ENCODE measurements at places on chromosomes 3 and 15.

DNA sequence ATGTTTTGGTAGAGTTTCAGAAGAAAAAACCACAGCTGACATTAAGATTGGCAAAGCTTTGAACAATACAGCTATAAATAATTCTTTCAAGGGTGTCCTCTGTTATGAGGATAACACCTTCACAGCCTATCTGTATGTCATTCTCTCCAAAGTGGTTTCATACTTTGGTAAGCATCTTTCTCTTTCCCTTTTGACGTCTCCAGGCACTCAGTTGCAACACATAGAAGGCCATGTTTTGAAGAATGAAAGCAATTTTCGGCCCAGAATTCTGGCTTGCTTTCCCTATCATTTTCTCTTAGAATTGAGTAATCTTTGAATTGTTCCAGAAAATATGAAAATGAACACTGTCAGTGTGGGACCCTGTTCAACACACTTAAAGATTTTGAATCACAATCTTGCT is 200.0 kb upstream of the CBLB start:
- no peak for DNase-seq

DNA sequence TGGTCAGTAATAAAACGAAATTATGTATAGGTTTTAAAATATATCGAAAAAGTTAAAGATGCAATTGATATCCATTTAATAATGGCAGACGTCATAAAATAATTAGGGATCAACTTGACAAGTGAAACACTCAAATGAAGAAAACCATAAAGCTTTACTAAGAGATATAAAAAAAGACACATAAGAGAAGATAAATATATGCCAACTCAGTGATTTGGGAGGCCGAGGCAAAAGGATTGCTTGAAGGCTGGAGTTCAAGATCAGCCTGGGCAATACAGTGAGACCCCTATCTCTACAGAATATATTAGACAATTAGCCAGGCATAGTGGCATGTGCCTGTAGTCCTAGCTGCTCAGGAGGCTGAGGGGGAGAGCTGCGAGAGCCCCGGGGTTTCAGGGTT is 190.5 kb downstream of the SV2B start:
- no peak for DNase-seq

DNA sequence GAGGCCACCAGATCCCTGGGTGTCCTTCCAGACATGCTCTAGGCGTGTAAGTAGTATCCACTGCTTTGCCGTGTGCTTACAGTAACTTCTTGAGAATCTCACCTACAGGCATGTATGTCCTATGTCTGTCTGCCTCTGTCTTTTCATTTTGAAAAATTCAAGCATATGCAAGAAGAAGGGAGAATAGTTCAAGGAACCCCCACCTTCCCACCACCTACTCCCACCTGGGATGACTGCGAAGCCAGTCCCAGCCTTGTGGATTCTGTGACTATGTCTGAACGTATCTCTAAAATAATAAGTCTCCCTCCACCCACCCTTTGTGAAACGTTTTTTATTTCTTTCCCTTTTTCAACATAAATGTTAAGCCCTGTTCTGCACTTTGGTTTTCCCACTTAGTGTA is 15.0 kb downstream of the CHST13 start:
- DNase-seq: no peak

GRCh38 chr3:33278163-33278562 is 921 bp downstream of the FBXL2 start:
- DNase-seq: no peak

DNA sequence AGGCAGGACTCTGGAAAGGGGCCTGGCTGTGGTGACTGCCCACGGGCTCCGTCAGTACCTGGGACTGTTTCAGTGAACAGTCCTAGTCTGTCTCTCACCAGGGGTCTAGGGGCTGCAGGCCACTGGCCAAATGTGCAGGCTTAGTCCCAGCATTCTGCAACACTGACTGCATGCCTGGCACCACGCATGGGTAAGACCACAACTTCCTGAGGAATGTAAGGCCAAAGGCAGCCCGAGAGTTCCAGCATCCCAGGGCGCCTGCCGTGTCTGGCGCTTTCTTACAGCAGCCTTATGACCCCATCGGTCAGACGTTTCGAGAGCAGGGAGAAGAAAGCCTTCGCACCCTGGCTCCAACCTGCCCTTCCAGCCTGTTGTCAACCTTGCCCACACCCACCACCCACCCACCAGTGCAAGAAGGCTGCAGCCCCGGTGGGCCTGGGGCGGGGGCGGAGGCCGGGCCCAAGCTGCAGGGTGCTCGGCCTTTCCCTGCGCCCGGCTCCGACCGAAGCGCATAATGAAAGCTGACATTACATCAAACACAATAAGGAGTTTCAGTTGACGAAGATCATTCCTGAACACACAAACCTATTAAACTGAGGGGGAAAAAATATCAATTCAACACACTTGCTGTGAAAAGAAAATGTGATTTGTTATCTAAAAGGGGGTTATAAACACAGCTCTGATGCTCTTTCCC is 29.5 kb upstream of the TMEM115 start:
- DNase-seq: no peak

DNA sequence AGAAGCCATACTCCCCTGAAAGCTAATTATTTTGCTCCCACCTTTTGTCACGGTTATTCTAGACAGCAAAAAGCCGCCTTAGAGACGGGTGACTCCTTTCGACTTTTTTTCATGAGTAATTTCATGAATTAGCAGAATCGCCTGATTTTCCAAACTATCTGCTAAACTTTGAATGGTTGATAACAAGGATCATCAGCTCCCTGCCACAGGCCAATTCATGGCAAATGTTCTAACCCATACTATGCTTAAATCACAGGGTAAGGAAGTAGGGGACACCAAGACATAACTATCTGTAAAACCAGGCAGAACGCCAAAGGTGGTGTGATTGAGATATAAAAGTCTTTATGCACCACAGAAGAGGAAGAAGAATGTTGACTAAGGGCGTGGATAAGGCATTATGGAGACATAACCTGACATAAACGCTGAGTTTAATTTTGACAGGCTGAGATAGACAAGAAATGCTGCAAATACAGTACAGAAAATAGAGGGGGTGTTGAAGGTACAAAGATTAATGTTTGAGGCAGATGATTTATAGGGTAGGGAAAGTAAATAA is 891 bp upstream of the DMXL2 start:
- no peak for DNase-seq

- DNase-seq: no peak
Observed at GRCh38 chr3:77288348-77288747, 248.4 kb downstream of the ROBO2 start.

- DNase-seq: no peak
Observed at GRCh38 chr15:31206386-31207181, 105.1 kb upstream of the TRPM1 start.

- no peak for DNase-seq
Observed at GRCh38 chr3:36956155-36956554, 11.3 kb upstream of the TRANK1 start.

- DNase-seq: no peak
Observed at GRCh38 chr3:189737071-189737470, 105.9 kb downstream of the TP63 start.

DNA sequence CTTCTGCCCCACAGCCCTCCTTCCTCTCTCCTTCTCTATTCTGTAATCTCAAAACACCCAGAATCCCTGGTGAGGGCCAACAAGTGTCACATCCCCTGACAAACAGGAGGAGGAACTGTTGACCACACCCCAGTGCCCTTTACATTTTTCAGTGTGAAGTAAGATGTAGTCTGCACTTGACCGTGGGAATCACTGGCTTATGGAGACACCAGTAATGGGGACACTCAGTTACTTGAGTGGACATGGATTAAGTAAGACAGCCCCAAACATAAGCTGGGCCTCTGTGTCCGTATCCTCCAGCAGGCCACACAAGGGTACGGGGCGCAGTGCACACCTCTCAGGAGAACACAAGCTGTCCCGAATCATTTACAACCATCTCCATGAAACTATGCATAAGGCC is 28.4 kb upstream of the LIMD1 start:
- DNase-seq: no peak

DNA sequence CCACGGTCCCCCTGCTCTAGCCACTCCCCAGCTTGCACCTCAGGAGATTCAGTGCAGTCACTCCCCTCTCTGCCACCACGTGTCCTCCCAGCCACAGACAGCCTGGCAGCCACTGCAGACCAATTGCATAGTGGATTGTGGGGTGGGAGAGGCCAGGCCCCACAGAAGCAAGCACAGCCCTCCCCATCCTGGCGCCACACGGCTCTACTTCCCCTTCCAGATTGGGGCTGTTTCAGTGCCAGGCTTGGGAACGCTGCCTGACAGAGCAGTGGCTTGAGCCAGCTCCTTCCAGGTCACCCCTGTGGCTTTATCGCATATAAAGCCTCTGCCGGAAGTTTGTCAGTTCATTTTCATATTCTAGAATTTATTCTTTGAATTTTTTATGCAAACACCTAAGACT is 90.7 kb downstream of the TMEM266 start:
- DNase-seq: no peak

- DNase-seq: no peak
Observed at GRCh38 chr3:43418601-43419272, 132.4 kb downstream of the SNRK start.

- no peak for DNase-seq
Observed at GRCh38 chr15:52790169-52790708, at the start of gene ONECUT1. Gene ONECUT1 (minus strand): TSS chr15:52790336. CDS start chr15:52789884, 452 bp downstream.

DNA sequence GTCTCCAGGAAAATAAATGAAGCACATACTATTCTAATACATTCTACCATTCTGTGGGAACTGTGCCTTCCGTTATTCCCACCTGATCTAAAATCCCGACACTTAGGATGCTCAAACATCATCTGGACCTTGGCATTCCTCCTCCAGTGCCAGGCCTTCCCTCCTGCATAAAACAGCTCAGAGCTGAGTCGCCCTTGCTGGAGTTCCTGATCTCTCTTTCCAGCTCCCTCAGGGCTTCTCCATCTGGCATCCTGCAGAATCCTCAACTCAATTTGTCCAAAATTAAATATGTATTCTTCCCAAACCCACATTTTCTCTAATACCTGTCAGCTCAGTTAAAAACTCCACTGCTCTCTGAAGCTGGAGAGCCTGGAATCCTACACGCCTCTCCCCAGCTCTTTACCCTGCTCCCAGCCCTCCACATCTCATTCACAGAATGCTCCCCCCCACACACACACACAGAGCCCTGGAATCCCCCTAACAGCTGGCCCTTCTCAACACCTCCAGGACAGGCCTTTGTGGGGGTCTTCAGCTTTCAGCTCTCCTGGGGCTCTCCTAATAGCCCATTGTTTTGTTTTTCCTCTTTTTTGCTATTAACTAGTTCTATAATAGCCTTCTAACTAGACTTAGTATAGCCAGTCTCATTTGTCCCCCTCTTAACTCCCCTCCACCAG is 78.5 kb downstream of the HMG20A start:
- DNase-seq: no peak

- DNase-seq: no peak
Observed at GRCh38 chr3:175477651-175478224, 618.6 kb downstream of the NAALADL2 start.

DNA sequence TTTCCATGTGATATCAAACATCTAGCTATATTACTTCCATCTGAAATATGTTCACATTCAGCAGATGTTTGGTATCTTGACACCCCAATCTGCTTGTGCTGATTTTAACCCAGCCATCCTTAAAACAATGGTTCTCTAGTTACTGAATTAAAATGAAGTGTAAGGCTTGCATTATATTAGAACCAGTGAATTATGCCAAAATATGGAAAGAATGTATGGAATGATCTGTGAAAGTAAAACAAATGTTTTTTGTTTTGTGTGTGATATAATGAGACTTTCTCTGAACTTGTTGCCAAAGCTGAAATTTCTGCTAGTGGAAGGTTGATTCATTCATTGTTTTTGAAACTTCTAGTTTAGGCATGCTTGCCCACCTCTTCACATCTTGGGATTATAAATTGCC is 317.1 kb downstream of the MEX3B start:
- DNase-seq: no peak

DNA sequence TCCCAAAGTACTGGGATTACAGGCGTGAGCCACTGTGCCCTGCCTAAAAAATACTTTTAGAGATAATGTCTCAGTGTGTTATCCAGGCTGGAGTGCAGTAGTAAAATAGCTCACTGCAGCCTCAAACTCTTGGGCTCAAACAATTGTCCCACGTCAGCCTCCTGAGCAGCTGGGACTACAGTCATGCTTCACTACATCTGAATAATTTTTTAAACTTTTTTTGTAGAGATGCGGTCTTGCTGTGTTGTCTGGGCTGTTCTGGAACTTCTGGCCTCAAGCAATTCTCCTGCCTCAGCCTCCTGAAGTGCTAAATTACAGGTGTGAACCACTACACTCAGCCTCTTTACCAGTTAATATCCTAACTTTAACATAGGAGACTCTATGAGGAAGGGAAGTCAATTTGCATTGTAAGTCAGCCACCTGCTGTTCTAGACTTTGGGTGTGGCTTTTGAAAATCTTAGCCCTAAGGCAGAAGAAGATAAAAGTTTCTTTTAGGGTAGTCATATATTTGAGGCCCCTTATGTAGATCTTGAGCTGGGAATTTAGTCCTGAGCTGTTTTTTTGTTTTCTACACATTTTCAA is 78.2 kb upstream of the RASGRP1 start:
- no peak for DNase-seq

DNA sequence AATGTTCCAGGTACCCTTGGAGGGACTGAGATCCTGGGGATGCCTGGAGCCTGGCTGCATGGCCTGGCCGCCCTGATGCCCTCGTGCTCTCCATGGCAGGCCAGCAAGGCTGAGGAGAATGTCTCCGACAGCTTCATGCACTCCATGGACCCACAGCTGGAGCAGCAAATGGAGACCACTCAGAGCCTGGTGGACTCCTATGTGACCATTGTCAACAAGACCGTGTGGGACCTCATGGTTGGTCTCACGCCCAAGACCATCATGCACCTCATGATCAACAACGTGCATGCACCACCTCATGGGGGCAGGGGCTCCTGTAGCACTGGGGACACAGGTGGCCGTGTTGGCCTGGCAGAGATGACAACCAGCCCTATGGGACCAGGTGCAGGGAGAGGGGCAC is 19.7 kb downstream of the GOLGA6A start:
- DNase-seq: no peak

DNA sequence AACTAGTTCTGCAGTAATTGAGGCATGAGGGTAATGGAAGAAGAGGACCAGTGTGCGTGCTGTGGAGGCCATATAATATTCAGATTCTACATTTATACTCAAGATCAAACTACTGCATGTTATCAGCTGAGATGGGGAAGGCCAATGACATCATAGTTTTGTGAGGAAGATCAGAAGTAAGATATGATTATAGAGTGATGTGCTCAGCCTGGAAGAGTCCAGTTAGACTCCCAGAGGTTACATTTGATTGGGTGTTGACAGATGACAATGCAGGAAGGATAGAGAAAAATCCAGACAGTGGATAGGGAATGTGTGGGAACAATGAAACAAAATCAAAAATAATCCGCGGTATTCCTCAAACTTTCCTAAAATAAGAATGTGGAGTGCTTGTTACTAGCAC is 35.4 kb downstream of the GOLIM4 start:
- no peak for DNase-seq

DNA sequence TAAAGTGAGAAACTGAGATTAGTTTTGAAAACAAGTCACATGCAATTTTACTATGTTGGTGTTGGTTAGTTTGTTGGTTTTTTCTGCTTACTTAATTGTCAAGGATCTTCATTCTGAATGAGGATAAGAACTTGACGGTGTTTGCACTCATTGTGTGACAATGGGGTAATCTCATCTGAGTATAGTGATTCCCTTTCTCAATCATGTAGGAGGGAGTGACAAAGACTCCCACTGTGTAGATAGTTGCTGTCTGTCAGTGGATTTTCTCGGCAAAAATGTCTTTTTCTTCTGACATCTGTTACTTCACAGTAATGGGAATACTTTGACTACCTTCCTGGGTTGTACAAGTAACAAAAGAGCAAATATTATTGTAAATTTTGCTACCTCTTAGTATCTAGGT is 23.5 kb downstream of the KCNH8 start:
- DNase-seq: no peak

- no peak for DNase-seq
Observed at GRCh38 chr3:26592451-26592850, 30.1 kb upstream of the LRRC3B start.

Measured in NCI-H1436 treated with DMSO at 0.1 percent for 48 hours (cell line).